ENCODE measurements at places on chromosomes 5 and 9.
A peak's percentile ranks its signal among the peaks of the same experiment; 100 is the strongest.

GRCh38 chr9:7794196-7794595 lies 5.4 kb downstream of the DMAC1 start:
- no peak for DNase-seq

DNA sequence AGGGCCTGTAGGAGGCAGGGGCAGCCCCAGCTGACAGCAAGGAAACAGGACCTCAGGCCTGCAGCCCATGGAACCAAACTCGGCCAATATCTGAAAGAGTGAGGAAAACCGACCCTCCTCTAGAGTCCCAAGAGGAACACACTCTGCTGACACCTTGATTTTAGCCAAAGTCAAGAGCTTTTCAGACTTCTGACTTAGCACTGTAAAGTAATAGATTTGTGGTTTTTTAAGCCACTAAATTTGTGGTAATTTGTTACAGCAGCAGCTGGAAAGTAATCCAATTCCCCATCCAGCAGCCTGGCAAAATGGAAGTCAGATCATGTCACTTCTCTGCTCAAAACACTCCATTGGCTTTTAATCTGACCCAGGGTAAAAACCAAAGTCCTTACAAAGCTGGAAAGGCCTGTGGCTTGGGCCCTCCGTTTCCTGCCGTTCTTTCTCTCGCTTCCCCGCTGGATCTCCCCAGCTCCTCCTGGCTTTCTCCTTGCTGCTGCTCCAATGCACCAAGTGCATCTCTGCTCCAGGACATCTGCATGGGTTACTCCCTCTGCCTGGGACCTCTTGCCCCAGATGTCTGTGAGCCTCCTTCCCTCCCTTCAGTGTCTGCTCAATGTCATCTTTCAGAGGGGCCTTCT lies 79.0 kb downstream of the C5orf15 start:
- no peak for DNase-seq

DNA sequence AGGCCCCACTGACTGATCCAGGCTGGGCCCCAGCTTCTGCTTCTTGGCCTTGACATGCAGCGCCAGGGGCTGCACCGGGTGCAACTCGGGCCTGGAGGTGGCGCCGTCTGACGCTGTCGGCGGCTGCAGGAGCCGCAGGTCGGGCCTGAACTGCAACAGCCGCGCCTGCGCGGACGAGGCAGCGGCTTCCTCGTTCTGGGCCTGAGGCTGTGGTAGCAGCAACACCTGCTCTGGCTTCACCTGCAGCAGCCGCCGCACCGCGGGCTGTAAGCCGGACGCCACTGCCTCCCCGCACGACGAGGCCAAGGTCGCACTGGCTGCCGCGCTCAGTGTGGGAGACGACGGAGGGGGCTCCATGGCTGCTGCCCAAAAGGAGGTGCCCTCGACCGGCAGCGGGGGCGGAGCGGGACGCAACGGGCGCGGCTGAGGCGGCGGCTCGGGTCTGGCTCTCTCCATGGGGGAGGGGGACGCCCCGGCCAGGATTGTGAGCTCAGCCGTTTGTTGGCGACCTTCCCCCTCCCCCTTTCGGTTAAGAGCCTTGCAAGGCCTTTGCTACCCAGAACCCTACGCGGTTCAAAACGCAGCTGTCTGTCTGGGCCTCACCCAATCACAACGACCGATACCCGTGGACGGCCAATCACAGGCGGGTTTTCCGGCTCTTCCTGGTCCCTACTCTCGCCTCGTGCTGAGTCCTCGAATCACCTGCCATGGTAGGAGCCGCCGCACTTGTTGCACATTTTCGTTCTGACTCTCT lies 438 bp downstream of the SOX30 start:
- no peak for DNase-seq

DNA sequence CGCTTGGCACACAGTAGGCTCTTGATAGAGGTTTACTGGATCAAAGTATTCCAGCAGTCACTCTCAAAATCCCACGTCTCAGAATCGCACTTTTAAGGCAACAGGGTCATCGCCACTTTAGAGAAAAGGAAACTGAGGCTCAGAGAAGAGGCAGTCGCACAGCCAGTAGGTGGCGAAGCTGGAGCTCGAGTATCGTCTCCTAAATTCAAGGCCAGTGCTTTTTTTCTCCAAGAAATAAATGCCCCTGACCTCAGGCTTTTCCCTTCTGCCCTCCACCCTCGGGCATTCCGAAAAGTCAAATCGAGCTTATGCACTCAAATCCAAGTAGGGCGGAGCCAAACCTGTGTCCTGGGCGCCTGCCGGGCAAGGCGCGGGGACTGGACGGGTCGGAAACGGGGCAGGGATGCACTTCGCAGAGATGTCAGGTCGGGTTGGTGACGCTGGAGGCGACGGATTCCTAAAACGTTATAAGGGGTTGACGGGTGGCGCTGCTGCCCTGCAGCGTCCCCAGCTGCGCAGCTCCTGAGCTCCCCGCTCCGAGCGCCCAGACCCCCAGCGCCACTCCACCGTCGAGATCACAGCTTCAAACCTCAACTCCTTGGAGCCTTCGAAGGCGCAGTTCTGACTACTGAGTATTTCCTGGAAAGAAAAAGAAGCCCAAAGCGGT lies 4.7 kb upstream of the FOXB2 start:
- DNase-seq: peak; percentile 60

DNA sequence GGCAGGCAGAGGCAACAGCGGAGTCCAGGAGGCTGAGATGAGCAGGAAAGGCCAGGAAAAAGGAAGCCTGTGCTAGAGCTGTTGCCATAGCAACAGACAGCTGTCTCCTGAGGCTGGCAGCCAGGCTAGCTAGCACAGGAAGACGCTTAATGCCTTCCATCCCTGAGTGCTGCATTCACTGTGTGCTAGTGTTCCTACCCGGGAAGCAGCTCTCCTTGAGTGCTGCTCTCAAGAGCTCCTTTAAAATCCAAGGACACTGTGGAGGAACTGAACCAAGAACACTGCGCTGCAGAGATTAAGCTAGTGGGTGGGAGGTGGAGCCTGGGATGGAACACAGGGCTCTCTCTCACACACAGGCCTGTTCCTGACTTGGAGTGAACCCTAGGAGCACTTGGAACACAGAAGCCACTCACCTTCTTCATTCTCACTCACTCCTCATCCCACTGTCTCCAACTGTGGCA lies 53.5 kb upstream of the IL7R start:
- peak; percentile 71 for DNase-seq

- no peak for DNase-seq
Observed at GRCh38 chr9:86714999-86715398, 232.3 kb downstream of the GAS1 start.

- no peak for DNase-seq
Observed at GRCh38 chr9:114825126-114825795, 19.4 kb upstream of the TNFSF15 start.

GRCh38 chr9:127917603-127918002 lies 762 bp upstream of the ST6GALNAC4 start:
- DNase-seq: no peak

DNA sequence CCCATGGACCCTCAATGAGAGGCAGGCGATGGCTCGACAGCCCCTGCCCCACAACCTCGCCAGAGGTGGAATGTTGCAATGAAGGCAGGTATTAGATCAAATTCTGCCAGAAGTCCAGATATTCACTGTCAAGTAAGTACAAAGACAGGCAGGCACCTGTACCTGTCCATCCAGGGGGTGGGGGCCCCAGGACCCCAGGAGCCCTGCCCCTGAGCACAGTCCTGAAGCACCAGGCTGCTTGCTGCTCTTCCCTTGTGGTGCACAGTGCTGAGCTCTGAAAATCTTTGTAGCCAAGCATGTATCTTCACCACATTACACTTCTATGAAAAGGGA lies 26.2 kb upstream of the HMCN2 start:
- DNase-seq: no peak

DNA sequence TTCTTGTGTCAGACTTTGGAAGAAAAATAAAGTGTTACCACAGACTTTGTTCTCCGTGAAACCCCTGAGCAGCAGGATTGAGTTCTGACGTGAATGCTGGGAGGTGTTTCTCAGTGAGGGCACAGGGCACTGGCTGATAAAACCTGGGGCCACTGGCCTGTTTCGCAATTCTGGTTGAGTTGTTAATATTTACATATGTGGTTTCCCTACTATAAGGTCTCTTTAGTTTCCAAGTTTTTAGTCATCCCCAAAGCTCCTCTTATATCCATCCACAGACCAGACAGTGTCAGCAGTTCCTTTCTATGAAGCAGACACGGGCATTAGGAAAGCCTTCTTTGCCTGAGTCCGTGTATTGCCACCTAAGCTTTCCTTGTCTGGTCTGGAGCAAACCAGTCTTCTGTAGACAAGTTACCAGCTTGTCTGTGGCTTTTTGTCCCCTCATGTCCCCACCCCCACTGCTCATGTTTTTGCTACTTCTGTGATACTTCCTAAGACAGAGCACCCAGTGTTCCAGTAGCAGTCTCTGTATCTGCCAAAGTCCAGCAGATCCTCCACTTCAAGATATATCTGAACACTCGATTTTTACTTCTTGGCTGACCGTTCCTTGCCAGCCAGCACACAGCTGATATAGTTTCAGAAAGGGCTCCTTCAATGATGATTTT lies 42.0 kb downstream of the ACO1 start:
- no peak for DNase-seq

- peak; percentile 56 for DNase-seq
Observed at GRCh38 chr9:121814594-121814993, 163.2 kb downstream of the DAB2IP start.

DNA sequence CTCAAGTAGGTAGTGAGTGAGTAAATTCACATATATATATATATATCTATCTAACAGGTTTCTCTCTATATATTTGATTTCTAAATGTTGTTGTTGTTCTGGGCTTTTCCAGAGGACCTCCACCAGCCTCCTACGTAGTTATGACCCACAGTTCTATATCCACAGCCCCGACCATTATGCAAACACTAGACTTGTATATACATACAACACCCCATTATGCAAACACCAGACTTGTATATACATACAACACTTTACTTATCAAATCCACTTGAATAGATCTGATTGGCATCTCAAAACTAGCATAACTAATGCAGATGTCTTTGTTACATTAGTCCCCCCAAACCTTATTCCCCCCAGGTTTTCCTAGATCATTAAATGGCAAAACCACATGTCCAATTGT lies 108.7 kb downstream of the JAKMIP2 start:
- no peak for DNase-seq

GRCh38 chr5:141753971-141754713 lies 72.1 kb upstream of the ARAP3 start:
- peak; percentile 67 for DNase-seq

GRCh38 chr9:37464426-37465248 lies 613 bp downstream of the ZBTB5 start:
- no peak for DNase-seq

DNA sequence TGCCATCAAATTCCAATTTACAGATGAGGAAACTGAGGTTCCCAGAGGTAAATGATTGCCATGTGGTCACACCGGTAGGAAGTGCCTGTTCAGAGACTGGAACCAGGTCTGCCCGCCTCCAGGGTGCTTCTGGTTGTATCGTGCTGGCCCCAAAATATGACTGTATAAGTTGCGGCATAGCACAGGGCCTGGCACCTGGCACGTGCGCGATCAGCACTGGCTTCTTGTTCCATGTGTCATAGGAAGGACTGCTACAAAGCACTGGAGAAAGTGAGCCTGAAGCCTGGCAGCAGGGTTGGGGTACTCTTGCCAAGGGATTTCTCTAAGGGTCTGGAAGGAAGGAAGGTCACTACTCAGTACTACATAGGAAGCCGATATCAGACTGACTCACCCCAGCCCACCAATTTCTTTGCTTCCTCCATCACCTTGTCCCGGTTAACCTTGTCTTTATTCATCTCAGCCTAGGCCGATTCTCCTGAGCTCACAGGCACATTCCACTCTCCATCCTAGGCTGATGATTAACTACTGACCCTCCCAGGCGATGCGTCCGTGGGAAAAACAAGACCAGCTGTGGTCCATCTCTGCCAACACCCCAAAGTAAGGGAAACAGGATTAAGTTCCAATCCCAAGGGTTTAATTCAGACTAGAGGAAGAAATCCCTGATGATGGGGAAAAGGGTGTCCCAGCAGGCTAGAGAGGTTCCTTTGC lies 1.8 kb downstream of the HRH2 start:
- no peak for DNase-seq

GRCh38 chr9:36284226-36284625 lies 26.0 kb upstream of the GNE start:
- no peak for DNase-seq

- DNase-seq: no peak
Observed at GRCh38 chr9:104345061-104345460, 159.0 kb upstream of the OR13F1 start.

DNA sequence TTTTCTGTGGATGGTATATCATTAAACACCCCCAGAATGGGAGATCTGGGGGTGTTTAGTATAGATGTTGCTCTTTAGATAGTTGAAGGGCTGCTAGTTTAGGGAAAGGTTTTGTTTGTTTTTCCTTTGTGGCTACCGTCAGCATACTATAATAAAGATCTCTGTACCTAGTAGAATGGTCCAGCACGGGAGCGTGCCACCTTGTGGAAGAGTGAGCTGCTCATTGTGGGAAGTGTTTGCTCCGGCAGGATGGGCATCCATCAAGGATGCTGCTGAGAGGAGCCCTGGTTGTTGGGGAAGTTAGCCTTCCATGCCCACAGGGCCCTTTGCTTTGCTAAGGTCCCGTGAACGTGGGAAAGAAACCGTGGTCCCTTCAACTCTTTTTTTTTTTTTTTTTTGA lies 113.1 kb downstream of the LIFR start:
- no peak for DNase-seq

DNA sequence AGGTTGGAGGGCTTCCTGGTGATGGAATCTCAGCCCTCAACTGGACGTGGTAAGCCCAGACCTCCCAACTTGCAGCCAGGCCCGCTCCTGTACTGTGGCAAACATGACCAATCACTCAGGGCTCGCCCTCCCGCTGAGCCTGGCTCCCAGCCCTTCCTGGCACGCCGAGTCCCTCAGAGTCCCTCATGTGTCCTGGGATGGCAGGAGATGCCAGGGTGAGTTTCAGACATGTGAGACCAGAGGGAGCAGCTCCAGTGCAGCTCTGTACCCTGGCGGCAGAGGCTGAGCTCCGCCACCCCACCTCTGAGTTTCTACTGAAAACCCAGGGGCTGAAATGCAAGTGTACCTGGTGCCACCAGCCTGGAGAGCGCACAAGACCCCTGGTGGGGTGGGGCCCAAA lies 42.0 kb upstream of the RXRA start:
- no peak for DNase-seq

DNA sequence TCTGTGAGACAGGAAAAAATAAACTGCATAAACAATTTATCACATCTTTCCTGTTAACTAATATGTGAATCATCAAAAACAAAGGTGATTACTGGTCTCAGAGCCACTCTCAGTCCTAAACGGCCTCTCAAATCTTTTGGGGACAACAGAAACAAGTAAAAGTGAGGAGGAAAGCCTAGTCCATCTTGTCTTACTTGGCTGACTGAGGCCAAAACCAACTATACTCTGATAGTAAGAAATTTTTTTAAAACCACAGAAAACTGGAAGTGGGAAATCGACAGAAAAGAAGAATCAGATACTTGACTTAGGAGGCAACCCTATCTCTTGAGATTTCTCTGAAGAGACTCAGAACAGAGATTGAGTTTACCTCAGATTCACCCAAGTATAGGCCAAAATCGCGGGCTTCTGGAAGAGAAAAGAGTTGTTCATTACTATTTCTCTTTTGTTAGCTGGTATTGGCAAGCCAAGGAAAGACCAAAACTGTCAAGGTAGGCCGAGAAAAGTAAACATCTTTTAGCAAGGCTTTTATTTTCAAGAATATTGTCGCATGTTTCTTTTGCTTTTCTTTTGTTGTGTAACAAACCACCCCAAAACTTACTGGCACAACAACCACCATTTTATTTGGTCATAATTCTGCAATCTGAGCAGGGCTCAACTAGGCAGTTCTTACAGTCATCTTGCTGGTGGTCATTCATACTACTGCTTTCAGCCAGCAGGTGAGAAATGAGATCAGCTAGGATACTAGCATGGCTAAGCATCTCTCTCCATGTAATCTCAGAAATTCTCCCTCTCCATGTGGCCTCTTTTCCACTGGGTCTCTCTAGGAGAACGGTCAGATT lies 46.1 kb downstream of the RFX3 start:
- no peak for DNase-seq

GRCh38 chr5:111929867-111930266 lies 172.9 kb upstream of the NREP start:
- DNase-seq: no peak

Measured in ecto neural progenitor cell (in vitro differentiated cells).